ENCODE measurements at places on chromosomes 16 and 17.

DNA sequence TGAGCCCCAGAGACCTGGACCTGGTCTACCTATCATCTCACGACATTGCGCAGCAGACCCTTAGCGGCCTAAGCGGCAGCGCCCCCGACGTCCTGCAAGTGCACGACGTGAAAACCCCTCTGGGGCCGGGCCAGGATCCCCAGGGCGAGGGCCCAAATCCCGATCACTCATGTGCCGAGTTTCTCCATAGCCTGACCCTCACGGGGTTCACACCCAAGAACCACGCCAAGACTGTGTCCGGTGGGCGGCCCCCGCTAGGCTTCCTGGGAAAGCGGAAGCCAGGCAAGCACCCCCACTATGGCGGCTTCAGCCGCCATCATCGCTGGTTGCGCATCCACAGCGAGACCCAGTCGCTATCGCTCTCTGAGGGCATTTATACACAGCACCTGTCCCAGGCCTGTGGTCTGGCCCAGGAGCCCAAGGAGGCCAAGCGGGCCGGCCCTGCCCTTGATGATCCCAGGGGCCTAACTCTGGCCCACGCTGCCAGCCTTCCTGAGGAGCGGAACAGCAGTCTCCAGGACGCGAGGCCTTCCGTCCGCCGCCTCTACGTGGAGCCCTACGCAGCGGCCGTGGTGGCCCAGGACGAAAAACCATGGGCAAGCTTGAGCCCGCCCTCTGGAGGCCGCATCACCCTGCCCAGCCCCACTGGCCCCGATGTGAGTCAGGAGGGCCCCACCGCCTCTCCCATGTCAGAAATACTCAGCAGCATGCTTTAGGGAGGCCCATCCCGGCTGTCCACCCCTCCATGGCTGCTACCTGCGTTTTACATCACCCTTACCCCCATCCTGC is 82.8 kb upstream of the NOG start:
- no peak for DNase-seq

- no peak for DNase-seq
Measured at GRCh38 chr16:73711406-73712080, 585.1 kb upstream of the PSMD7 start.

DNA sequence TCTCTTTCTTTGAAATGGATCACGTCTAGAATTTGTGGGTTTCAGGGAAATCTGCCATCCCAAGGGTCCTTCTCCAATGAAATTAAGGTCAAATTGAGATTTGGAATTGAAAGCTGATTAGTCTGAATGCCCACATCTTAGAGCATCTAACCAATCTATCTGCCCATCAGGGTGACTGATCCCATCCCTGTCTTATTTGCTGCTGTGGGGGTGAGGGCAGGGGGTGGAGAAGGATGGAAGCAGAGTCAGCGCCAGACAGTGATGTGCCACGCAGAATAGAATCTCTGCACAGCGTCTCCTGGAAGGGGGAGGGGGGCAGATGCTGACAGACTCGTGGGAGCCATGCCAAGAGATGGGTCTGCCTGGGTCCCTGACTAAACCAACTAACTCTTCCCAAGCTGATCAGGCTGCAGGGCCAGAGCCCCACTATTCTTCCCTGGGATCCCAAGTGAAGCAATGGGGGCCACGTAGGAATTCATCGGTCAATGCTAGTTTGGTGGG is 32.1 kb downstream of the CDK5RAP3 start:
- DNase-seq, result no peak

GRCh38 chr16:78990309-78990701 is 610.2 kb downstream of the MAF start:
- no peak for DNase-seq

- no peak for DNase-seq
Measured at GRCh38 chr16:64866021-64866420, 255.8 kb downstream of the CDH11 start.

GRCh38 chr17:83204230-83204725 is 124.9 kb downstream of the METRNL start:
- DNase-seq, result no peak

DNA sequence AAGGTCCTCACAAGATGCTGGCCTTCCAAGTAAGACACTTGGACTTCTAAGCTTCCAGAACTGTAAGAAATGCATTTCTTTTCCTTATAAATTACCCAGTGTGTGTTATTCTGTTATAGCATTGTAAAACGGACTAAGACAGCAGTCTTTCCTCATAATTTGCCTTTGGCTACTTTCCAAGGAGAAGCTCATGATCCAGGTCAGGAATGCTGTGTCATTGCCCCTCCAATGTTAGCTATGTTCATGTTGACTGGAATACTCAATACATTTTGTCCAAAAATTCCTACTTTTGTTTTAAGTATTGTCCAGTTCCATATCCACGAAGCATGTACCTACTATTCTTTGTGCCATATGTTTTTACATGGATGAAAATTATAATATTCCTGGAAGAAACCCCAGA is 234.6 kb downstream of the HS3ST3A1 start:
- no peak for DNase-seq

- no peak for DNase-seq
Measured at GRCh38 chr16:25018972-25019617, 3.9 kb upstream of the ARHGAP17 start.

GRCh38 chr16:11561454-11561805 is 25.3 kb downstream of the LITAF start:
- no peak for DNase-seq

DNA sequence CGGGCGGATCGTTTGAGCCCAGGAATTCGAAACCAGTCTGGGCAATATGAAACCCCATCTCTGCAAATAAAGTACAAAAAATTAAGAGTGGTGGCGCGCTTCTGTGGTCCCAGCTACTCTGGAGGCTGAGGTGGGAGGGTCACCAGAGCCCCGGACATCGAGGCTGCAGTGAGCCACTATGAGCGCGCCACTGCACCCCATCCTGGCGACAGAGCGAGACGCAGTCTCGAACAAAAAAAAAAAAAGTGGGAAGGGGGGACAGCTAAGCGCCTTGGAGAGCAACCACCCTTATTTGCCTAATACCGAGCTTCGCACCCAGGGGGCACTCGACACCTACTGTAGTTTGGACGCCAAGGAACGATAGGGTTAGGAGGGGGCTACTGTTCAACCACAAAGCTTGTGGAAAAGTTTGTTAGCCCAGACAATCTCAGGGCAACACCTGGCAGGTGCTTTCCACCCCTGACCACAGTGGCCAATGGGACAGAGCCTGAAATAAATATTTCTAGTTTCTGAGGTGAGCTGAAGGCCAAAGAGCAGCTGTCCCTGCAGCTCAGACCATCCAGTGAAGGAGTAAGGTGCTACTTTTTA is 847 bp upstream of the PSMC3IP start:
- DNase-seq, result no peak

GRCh38 chr16:30722916-30723315 is 23.9 kb downstream of the SRCAP start:
- no peak for DNase-seq

GRCh38 chr16:82037251-82037650 is 2.2 kb downstream of the HSD17B2 start:
- DNase-seq, result no peak

- DNase-seq, result no peak
Measured at GRCh38 chr16:85083051-85083639, 29.1 kb downstream of the CIBAR2 start.

DNA sequence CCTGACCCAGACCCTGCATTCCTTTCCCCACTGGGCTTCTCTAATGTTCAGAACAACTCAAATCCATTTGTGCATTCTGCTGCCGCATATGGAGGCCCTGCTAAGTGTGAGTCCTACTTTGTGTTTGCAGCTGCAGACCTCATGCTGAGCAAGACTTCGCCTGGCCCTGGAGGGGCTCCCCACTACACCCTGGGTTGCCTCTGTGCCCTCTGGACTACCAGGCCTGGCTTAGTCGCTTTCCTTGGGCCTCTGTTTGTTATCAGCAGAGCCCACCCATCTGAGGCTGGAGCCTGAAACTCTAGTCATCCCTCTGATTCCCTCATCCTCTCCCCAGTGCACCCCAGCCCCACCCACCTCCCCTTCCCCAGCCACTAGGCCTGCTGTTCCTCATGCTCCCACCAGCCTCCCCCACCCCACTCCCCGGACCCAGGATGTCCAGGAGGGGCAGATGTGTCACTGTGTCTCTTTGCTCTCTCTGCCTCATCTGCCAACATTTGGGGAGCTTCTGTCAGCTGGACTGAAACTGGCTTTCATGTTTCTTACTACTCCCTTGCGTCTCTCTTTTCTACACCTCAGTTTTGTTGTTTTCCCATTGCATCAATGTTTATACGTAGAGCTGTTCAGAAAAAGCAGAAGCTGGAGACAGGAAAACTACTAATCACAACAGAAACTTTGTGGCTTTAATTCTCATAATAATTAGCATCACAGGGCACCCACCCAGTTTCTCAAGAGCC is 17.9 kb upstream of the CD300E start:
- no peak for DNase-seq

- DNase-seq, result no peak
Measured at GRCh38 chr16:27235055-27235937, 32.0 kb downstream of the KDM8 start.

Data from HS-27A (cell line).